ENCODE measurements at places on chromosomes 7 and 10. TPM values are rescaled to one million over a fixed set of nuclear protein-coding genes. Genes with fewer than 3 reads are reported as not detected.

- no peak for DNase-seq
Measured at GRCh38 chr7:50347693-50348092, 43.2 kb downstream of the IKZF1 start.

- no peak for DNase-seq
Measured at GRCh38 chr10:53387562-53387961, 615.0 kb upstream of the MBL2 start.

RADIL gene
- total RNA-seq: 0.08 TPM

DNA sequence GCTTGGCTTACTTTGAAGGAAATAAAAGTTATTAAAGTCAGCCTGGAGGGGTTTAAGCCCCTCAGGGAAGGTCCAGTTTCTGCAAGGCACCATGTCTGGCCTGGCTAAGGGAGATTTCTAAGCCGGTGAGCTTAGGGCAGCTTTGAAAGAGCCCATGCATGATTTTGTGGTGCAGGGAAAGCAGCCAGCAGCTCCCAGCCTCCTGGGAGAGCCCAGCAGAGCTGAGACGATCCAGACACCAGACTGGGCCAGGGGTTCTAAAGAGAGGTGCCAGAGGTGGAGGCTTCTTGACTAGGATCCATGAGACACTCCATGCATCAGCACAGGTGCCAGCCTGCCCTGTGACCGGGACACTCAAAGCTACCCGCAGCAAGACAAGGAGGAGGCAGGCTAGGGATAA lies 59.6 kb upstream of the MKX start:
- no peak for DNase-seq

PAX4 gene
- not detected for total RNA-seq
